LHCN-M2 (cell line): ENCODE measurements at places on chromosomes 11 and 22. TPM values are rescaled to one million over a fixed set of nuclear protein-coding genes. Genes with fewer than 3 reads are reported as not detected.

The TNNT3 gene
- 1.9 TPM in 1 of 2 replicates, not detected in the other for total RNA-seq

The SCGB2A2 gene
- total RNA-seq: not detected in 2 replicates

The AIFM3 gene
- total RNA-seq: 0.13 TPM in 1 of 2 replicates, not detected in the other

The MS4A1 gene
- not detected in 2 replicates for total RNA-seq

The FREY1 gene
- total RNA-seq: 0.63 TPM in 1 of 2 replicates, not detected in the other

The OR8A1 gene
- not detected in 2 replicates for total RNA-seq

The HBB gene
- total RNA-seq: not detected in 2 replicates

The NUDT8 gene
- 7.5 and 19.8 TPM in 2 replicates for total RNA-seq

The CD3G gene
- total RNA-seq: not detected in 2 replicates

The SCO2 gene
- 7.4 and 7.7 TPM in 2 replicates for total RNA-seq

The APOL1 gene
- 1.4 and 1.7 TPM in 2 replicates for total RNA-seq

The TAF6L gene
- total RNA-seq: 21.7 and 25.9 TPM in 2 replicates

The LRRC55 gene
- not detected in 2 replicates for total RNA-seq

The NCAM1 gene
- 28.1 and 38.7 TPM in 2 replicates for total RNA-seq

The RAG2 gene
- total RNA-seq: not detected in 2 replicates

The ADORA2A gene
- 0.06 and 0.92 TPM in 2 replicates for total RNA-seq

The CHRM4 gene
- total RNA-seq: 0.19 and 0.29 TPM in 2 replicates

The CCDC73 gene
- not detected in 2 replicates for total RNA-seq

The P2RY6 gene
- 0.17 TPM in 1 of 2 replicates, not detected in the other for total RNA-seq

The RASSF10 gene
- total RNA-seq: not detected in 2 replicates

The ADM2 gene
- total RNA-seq: not detected in 2 replicates

The SEPTIN3 gene
- not detected in 2 replicates for total RNA-seq

The FOLR2 gene
- total RNA-seq: not detected in 2 replicates

The OR52W1 gene
- total RNA-seq: not detected in 2 replicates

The ACAT1 gene
- total RNA-seq: 183 and 196 TPM in 2 replicates

The HBD gene
- not detected in 2 replicates for total RNA-seq

The OLFML1 gene
- not detected in 2 replicates for total RNA-seq

The OR10A3 gene
- not detected in 2 replicates for total RNA-seq

The CCDC81 gene
- total RNA-seq: 0.19 TPM in 1 of 2 replicates, not detected in the other

The GRM5 gene
- not detected in 2 replicates for total RNA-seq

The MRPL21 gene
- 48.3 and 59.0 TPM in 2 replicates for total RNA-seq

The KRTAP5-9 gene
- not detected in 2 replicates for total RNA-seq

The RAB38 gene
- not detected in 2 replicates for total RNA-seq
